AG04449 (cell line): ENCODE measurements at places on chromosomes 4 and X.
A peak's percentile ranks its signal among the peaks of the same experiment; 100 is the strongest.

GRCh38 chr4:175065228-175065627, 147.1 kb downstream of the ADAM29 start:
- no peak for DNase-seq

DNA sequence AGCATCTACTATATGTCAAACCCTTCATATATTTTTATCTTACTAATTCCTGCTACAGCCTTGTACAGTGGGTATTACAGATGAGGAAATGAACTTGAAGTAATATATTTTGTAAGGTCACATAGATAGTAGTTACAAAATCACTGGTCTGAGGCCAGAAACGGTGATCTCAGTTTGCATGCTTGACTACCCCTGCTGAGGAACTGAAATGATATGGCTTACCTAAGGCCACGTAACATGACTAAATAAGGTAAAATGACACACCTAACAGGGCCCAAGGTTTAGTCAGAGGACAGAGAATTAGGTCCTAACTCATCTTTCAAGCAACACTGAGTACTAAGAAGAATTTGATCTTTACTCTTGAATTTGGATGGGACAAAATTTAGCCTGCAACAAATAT, 1.5 kb upstream of the COMMD8 start:
- DNase-seq: no peak

DNA sequence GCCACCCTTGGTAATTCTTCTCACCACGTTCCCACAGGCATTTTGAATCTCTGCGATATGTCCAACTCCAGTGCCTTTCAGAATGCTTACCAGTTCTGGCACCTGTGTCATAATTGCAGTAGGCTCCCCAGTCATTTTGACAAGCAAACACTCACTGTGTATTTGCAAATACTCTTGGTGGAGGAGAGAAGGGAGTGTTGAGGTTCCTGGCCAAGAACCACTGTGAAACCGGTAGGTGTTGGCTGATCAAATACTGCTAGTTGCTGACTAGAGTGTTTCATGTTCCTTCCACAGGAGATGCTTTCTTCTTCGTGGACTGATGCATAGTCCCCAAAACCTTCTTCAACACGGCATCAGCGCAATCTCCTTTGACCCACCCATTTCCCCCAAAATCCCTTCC, 16.0 kb upstream of the NLGN4X start:
- no peak for DNase-seq

GRCh38 chr4:7206911-7207567, 14.7 kb downstream of the SORCS2 start:
- peak; percentile 50 for DNase-seq

- no peak for DNase-seq
Measured at GRCh38 chr4:185237175-185237574, 27.8 kb downstream of the SNX25 start.

DNA sequence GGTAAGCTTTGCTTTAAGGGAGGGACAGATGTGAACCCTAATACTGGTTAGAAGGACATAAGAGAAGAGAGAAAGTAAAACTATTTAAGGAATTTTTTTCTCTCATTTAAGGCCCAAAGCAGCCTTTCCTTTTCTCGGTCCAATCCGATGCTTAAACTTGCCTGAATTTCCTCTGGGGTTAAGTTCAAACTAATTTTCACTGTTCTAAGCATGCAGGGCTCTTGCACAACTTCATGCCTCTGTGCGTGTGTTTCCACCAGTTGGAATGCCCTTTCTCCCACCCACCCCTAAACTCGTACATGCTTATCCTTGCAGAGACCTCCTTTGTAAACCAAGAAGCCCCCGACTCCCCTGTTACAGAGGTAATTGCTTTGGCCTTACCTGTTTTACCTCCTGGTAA, 204.7 kb downstream of the CBR4 start:
- no peak for DNase-seq

DNA sequence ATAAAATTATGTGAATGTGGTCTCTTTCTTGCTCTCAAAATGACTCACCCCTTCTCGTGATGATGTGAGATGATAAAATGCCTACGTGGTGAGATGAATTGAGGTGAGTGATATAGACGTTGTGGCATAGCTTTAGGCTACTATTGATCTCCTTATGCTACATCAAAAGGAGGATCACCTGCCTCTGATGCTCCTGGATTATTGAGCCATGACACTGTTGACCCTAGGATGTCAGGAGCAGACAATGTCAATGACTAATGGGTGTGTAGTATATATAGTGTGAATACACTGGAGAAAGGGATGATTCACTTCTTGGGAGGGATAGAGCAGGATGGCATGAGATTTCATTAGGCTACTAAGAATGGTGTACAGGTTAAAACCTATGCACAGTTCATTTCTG, 210.7 kb upstream of the PRPS2 start:
- no peak for DNase-seq

- no peak for DNase-seq
Measured at GRCh38 chrX:34859191-34859590, 83.4 kb upstream of the FAM47B start.

DNA sequence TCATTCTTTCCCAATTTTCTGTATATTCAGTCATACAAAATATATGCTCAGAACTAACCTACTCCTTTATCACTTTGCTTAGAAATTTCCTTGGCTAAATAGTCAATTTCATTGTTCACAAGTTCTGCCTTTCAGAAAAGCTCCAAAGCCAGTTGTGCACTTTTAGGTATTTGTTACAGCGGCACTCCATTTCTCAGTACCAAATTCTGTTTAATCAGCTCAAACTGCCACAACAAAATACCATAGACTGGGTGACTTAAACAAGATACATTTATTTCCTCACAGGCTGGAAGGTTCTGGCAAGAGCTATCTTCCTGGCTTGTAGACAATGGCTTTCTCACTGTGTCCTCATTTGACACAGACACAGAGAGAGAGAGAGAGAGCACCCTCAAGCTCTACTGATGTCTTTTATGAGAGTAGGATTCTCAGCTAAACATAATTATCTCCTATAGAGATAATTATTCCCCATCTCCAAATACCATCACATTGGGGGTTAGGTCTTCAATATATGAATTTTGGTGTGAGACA, 188.8 kb upstream of the FSTL5 start:
- no peak for DNase-seq

DNA sequence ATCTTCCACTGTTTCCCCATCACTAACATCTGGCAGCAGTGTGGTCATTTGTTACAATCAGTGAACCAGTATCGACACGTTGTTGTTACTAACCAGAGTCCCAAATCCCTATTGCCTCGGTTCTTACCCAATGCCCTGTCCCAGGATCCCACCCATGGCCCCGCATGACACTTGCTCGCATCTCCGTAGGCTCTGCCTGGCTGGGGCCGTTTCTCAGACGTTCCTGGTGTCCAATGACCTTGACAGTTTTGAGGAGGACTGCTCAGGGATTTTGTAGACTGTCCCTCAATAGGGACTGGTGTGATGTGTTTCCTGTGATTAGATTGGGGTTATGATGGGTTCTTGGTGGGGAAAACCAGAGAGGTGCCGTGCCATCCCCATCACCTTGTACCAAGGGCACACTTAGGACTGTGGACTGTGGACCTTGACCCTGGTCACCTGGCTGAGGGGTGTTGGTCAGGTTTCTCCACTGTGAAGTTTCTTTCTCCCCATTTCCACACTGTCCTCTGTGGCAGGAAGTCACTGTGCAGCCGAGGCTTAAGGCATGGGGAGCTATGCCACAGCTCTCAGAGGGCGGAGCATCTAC, 108.4 kb downstream of the ADRA2C start:
- DNase-seq: no peak

- DNase-seq: no peak
Measured at GRCh38 chrX:154008521-154008920, 11.2 kb downstream of the IRAK1 start.

DNA sequence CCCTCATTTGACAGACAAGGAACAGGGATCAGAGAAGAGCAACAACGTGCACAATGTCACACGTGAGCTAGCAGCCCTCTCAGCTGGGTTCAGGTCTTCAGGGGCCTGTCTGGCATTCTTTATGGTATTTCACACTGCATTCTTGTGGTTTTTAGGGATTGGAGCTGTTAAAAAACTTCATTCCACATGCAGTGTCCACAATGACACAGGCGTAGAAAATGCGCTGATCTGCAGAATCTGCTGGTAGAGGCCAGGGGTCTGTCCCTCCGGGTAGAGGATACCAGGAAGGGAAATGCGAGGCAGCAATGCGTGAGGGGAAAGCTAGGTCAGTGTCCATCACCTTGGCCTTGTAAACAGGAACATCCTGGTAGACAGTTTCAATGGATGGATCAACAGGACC, 36.6 kb downstream of the MAP7D3 start:
- no peak for DNase-seq

DNA sequence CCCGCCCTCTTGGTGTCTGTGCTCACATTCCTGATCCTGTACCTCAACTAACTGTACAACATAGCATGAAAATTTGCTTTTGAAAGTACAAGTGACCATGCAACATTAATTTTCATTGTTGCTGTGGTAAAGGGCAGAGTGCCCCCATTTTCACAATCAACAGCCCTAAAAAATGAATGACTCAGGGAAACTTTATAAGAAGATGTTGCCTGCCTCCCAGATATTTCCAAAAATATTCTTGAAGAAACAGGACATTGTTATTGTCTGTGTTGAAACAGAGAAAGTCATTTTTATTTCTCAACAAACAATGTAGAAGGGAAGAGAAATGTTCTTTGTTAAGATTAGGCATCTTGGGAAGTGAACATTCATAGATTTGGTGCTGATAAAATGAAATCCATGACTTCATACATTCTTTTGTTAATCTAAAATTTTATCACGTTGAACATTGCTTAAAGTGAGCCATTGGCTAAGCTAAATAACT, 113.9 kb upstream of the ANXA3 start:
- no peak for DNase-seq

GRCh38 chrX:13901354-13901753, 84.5 kb upstream of the GPM6B start:
- DNase-seq: no peak

DNA sequence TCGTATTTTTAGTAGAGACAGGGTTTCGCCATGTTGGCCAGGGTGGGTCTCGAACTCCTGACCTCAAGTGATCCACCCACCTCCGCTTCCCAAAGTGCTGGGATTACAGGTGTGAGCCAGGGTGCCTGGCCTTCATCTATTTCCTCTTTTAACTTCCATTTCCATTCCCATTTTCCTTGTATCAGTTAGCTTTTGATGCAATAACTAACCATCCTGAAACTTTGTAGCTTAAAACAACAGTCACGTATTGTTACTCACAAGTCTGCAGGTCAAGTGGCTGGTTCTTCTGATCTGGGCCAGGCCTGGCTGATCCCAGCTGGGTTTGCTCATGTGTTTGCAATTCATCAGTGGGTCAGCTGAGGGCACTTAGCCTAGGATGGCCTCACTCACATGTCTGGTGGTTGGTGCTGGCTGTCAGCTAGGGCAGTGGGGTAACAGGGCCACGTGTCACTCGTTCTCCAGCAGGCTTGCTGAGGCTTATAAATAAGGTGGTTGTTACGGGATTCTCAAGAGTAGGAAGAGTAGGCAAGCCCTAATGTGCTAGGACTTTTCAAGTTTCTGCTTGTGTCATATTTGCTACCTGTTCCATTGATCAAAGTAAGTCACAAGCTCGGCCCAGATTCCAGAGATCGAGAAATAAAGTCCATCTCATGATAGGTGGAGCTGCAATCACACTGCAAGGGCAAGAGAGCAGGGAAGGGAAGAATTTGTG, 88.2 kb downstream of the SOWAHB start:
- DNase-seq: no peak

DNA sequence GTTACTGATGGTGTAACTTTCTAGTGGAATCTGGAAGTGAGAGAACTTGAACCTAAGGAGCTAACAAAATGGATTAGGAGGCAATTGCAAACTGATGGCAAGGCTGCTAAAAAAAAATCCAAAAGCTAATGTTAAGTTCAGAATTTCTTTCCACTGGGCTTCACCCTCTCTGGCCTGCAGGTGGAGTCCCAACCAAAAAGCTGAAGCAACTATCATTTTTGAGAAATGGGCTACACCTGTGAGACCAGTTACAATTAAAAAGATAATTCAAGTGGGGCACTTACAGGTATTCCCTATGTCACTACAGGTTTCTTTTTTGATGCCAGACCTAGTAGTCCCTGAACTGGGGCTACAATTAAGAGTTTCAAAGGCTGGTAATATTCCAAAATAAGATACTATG, 142.1 kb upstream of the FTHL17 start:
- no peak for DNase-seq

GRCh38 chrX:115616943-115617563, 56.1 kb downstream of the PLS3 start:
- no peak for DNase-seq

DNA sequence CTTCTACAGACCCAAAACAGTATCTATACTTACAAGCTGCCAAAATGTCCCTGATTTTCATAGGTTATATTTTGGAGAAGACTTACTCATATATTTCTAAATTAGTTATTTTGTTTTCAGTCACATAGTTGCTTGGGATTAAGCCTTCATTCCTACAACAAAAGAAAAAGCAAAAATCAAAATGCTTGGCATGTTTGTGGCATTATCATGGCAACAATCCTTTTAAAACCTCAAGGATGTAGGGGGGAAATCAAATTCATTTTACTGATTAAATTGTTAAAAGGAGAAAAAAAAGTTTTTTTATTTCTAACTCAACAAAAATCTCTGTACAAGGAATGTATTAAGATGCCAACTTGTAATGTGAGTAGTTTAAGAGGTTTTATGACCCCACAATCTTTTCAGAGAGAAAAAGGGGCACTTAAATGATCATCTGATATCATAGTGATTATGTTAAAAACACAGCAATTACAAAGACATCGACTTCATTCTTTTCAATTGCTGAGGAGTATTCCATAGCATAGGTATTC, 23.5 kb downstream of the TXK start:
- no peak for DNase-seq

GRCh38 chr4:100417565-100417964, 100.3 kb downstream of the EMCN start:
- no peak for DNase-seq

DNA sequence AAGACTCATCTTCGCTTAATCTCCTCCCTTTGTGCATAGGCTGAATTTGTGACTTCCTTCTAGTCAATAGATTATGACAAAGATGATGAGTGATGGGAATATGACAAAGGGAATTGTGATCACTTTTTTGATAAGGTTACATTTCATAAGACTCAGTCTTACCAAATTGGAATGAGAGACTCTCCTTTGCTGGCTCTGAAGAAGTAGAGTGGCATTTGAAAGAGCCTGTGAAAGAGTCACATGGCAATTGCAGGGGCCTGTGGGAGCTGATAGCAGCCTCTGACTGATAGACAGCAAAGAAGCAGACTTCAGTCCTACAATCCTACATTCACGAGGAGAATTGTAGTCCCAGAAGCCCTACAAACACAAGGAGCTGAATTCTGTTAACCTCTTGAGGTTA, 44.9 kb upstream of the ADAMTS3 start:
- DNase-seq: no peak

DNA sequence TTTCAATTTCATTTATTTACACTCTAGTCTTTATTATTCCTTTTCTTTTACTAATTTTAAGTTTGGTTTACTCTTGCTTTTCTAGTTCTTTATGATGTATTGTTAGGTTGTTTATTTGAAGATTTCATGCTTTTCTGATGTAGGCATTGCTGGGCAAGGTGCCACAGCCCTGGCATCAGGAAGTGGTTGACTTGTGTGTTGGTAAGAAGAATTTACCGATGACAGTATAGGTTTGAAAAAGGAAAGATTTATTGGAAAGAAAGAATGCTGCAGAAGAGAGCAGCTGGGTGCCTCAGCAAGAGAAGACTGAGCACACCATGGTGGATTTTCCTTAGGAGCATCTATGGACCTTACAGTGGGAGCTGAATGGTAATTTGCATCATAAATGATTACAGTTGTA, 153.2 kb downstream of the KLF8 start:
- no peak for DNase-seq
